Islet precursor cell (in vitro differentiated cells): ENCODE measurements at places on chromosomes 3 and 15.

DNA sequence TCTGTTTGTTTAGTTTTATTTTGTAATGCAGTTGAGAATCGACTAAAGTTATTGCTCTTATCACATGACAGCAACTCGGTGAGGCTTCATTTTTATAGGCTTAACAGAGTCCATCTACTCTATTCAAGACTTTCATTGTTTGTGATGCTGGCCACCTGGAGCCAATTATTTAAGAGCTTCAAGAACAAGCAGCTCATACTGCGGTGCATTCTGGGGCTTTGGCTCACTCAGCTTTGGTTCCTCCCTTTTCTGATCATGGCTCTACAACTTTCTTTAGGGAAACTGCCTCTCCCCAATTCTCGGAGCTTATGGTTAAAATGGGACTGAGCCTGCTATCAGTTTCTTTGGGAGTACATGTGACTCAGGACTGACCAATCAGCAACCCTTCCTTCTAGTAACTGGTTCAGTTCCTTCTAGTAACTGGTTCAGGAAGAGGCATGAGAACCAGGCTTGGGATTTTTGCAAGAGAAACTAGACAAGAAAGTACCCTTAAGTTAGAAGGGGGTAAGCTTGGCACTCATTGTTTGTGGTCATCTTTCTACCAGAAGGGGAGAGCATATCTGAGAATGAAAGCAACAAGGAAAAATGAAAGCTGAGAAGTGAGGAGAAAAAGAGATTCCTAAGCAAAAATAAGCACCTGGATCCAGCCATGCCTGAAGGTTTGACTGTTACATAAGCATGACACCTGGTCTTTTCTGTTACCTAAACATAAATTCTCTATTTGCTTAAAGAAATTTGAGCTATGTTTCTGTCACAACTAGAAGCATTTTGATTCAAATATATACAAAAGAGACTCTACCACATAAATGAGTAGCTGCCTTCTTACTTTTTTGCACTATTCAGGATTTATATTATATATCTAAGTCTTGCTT is 24.1 kb upstream of the ARHGEF3 start:
- no peak for DNase-seq

DNA sequence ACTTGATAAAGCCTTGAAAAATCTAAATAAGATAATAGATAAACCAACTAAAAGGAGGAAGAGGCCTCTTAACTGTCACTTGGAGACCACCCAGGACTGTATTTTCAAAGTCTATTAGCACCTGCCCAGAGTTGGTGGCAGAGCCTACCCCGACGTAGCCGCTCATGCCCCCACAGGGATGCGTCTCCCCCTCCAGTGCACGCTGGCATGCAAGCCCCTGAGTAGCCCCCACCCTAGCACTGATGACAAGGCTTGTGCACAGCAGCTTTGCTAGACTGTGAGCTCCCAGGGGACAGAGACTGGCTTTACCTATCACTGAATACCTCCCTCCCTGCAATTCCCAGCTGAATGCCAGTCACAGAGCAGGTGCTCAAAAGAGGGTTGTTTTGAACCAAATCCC is 54.1 kb upstream of the HES1 start:
- no peak for DNase-seq

DNA sequence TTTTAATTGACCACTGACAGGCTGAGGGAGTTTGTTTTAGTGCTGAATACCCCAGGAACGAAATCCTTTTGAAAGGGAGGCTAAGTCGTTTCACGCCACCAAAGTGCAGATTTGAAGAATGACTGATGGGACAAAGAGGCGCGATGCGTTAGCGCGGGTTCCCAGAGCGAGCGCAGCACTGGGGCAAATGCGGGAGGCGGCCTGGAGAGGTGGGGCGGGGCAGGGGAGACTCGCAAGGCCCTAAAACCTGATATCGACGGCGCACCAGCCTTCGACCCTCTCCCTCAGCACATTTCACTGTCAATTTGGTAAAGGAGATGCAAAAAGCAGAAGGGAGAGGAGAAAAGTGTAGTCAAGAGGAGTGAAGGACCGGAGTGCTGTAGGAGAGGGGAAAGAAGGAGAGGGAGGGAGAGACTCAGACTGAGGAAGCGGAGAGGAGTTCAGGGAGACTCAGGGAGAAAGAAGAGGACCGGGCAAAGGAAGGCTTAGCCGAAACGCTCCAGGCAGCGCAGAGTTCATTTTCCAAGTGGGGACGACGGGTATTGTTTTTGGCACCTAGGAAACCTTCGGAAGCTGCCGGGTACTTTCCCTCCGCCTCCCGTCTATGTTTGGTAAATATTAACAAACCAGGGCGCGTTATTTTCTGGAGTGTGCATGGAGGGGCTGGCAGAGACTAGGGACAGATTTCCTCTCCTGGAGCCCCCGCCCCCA is 3.8 kb upstream of the FOXB1 start:
- DNase-seq = peak; percentile 54

DNA sequence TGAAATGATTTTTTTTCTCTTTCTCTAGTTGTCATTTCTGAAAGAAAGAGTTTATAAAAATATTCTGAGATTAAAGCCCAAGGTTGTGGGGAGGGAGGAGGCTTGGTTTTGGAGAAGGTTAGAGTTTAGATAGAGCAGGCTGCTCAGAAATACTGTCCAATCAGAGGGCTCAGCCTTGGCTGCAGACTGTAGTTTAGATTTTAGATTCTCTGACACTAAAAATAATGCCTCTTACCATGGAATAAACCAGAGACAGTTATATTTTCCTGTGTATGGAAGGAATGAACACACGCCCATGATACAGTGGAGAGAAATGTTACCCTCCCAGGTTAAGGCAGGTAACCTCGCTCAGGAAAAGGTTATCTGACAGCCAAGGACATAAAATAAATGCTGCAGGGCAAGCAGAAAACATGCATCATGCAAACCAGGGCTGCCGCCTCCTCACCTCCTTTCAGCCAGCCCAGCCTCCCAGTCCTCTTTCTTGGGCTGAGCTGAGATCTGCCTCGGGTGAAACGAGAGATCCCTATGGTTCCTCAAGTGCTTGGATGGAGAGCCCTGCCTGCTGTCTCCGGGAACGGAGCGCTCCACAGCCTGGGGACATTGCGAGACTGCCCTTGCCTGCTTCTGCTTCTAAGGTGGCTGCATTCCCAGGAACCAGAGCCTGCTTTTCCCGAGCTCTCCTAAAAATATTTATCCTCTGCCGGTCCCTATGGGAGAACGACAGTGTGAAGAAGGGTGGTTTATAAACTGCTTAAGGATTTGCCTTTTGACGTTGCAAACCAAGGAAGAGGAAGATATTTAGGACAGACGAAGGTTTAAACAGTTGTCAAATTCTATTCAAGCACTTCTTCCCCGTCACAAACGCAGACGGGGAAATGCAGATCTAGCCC is 848 bp downstream of the NCEH1 start:
- DNase-seq = peak; percentile 87

DNA sequence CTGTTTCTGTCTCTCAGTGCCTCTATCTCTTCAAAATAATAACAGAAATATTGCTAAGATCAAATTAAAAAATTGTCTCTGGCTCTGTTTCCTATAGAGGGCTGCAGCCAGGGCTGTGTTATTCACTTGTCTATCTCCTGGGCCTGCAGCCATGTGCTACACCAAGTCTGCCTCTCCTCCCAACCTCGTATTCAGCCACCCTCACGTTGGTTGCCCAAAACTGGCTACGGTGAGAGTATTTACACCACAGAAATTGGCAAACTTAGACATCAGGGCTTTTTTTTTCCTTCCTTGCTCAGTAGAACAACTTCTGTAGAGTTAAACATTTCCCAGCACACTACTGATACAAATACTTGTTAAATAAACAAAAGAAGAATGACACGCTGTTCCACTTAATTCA is 320.9 kb upstream of the ICE2 start:
- DNase-seq = peak; percentile 25

DNA sequence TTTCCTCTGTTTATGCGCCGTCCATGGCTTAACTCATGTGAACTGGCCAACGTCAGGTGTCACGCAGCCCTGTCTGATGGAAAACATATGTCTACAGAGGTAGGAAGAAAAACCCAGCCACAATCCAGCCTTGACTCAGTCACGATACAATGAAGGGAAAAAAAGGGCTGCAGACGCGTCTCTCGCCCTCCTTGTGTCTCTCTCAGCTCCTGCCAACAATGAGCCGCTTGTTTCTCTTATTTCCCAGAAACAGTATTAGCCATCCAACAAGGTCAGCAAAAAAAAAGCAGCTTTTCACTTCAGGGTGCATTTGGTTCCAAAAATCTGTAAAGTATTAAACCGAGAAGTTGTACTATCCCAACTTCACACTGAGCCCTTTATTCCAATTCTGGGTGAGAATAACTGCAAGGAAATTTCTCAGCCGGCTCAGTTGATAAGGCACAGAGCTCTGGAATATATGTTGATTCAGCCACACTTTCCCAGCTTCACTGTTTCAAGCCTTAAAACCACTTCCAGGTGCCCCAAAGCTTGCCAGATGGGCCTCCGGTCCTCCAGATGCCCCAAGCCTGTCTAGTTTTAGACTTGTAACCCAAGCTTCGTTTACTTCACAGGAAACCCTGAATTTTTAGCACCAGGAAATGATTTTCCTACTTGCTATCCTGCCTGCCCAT is 79.4 kb downstream of the TM4SF4 start:
- DNase-seq = peak; percentile 92

GRCh38 chr15:52558196-52558595 is 10.6 kb downstream of the ARPP19 start:
- DNase-seq = peak; percentile 86

DNA sequence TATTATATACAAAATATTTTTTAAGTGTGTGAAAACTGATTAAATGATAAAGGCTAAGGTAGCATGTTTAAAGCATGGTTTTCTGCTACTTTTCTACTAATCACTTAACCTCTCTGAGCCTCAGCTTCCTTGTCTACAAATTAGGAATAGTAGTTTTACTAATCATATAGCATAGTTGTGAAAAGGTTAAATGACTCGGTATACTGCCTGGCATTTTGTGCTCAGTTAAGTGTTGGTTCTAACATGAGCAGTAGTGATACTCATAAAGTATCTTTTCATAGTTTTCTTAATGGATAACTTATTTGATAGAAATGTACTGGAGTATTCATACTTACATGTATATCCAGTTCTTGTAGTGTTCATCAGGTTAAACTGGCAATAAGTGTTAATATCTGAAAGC is 13.6 kb downstream of the RASA2 start:
- DNase-seq = no peak

DNA sequence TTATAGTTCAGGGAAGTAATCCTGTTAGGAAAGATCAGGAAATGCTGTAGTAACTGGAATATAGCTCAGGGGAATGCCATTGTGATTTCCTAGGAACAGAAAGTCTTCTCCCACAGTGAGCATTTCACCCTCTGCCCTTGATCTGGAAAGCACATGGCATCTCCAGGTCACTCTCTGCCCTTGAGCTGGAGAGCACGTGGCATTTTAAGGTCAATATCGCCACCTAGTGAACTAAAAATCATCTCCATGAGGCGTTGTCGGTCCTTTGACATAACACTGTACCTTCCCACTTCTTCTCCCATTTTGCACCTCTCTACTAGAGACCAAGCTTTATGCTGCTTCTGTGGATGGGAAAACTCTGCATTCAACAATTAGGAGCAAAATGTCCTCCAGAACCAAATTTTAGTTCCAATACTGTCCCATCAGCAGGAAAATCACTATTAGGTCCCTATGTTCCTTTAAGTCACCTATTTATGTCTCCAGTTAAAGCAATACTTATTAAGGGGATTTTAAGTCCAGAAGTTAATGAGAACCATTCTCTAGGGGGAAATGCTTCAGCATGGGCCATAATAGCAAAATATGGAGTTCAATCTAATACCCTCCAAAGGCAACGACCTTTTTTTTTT is 54.7 kb upstream of the GK5 start:
- peak; percentile 61 for DNase-seq

DNA sequence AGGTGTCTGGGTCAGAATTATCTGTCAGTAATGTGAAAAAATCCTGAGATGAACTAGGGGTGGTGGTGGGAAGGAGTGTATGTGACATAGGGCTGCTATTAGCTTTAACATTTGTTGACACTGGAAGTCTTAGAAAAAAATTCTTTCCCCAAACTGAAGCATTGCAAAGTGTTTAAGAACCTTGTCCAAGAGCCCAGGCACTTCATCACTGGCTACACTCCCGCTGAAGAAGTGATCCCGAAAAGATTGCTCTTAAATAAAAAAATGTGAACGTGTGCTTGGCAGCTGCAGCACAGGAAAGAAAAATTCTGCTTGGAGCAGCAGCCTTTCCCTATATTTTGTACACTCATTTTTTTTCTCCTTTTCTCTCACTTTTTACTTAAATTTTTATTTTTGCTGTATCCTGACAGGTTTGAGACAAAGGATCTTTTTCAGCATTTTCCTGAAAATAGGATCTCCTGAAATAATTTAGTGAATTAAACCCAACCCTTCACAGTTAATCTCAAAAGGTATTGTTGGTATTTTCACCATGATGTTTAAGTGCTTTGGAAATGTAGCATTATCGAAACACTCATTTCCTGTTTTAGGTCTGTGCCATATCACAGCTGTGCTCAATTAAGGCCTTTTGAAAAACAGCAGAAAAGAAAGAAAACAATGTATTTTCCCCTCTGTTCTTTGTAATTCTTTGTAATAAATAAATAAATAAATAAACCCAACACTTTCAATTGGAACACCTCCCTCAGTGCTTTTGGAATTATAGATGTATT is 477.6 kb downstream of the ZNF385D start:
- DNase-seq = no peak

DNA sequence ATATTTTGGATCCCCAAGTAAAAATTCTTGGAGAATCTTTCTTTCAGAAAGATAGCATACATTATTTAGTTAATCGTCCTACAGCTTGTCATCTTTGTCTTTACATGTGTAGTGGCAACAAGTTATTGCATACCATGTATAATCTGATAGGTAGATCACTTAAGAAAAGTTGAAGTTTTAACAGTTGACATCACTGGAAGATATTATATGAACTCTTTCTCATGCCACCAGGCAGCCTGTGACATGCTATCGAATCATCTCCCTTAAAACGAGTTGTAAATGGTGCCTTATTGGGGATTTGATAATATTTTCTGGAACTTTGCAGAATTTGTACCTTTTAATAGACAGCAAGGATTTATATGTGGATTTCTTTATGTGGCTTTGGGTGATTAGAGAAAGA is 8.7 kb downstream of the U2SURP start:
- no peak for DNase-seq

DNA sequence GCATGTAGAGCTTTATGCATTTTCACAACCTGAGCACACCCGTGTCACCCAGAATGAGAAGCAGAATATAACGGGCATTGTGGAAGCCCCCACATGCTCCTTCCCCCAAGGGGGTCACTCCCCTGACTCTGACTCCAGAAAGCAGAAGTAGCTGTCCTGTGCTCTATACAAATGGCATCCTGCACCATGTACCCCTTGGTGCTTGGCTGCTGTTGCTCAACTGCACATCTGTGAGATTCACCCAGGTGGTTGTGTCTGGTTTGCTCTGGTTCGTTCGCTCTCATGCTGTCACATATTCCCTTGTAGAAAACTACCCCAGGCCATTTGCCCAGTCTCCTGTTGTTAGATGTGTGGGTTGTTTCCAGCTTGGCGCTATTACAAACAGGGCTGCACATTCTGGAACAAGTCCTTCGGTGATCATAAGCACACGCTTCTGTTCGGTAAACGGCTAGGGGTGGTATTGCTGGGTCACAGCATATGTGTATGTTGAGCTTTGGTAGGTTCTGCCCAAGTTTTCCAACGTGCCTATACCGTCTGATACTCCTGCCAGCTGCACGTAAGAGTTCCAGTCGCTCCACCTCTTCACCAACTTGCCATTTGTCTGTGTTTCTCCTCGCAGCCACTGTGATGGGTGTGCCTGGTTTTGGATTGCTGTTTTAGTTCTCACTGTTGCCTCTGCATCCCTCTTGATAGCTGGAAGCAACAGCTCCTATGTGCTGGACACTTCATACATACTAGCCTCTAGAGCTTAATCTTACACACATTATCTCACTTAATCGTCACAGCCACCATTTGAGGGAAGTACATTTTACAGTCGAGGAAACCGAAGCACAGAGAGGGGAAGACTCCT is 65.4 kb upstream of the SLC6A6 start:
- DNase-seq = no peak

GRCh38 chr15:83118291-83118827 is 10.9 kb downstream of the TM6SF1 start:
- DNase-seq = peak; percentile 37
